ENCODE measurements at places on chromosomes 7 and 10. TPM values are rescaled to one million over a fixed set of nuclear protein-coding genes. Genes with fewer than 3 reads are reported as not detected.

The AUTS2 gene
- 21.0 TPM for total RNA-seq

The SPDYE2 gene
- not detected for total RNA-seq

DNA sequence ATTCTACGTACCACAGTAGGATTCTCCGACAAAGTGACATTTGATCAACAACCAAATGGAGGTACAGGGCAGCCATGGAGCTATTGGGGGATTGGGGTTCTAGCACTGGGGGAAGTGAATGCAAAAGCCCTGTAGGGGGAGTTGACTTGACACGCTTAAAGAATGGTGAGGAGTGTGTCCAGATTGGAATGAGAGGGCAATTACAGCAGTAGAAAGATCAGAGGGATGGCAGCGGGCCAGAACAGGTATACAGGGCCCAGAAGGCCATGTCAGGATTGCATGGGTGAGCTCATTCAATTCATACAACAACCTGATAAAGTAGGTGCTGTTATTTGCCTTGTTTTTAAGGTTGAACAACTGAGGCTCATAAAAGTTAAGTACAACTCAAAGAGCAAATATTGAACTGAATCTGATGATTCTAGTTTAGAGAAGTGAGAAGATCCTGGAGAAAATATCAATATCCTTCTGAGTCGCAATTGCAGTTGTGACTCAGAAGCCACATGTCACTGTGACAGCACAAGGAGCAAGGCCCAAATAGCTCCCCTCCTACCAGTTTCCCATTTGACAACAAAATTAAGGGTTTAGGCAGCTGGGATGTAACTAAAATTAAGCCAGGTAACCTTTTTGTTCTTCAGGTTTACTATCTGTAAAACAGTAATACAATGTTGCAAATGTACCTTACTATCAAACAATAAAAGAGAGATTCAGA is 28.0 kb upstream of the CTTNBP2 start:
- DNase-seq = no peak

DNA sequence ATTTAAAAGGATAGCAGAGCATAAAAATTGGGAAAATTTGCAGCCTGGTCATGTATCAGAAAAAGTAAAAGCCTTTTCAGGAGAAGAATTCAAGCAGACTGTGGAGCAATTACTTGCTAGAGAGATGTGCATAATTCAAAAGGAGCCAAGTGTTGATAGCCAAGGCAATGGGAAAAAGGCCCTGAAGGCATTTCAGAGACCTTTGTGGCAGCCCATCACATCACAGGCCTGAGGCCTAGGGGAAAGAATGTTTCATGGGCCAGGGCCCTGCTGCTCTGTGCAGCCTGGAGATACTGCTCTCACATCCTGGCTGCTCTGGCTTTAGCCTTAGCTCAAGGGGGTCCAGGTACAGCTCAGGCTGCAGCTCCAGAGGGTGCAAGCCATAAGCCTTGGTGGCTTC is 152.9 kb downstream of the MAGI2 start:
- no peak for DNase-seq

The PRSS58 gene
- not detected for total RNA-seq

The ASAH2 gene
- total RNA-seq = 0.18 TPM

DNA sequence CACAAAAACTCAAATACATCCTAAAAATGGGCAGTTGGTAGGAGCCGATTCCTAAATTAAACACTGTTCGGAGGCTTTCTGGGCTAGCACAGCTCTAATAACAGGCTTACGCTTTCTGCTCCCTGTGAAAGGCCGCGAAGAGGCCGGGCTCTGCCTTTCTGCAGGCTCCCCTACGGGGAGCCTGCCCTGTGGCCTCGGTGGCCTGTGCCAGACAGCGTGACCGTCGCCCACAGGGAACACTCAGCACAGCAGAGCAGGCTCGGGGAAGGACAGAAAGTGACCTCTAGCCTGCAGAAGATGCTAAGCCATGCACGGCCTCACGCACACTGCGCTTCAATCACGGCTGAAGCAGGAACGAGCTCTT is 64.2 kb downstream of the DIP2C start:
- peak; percentile 64 for DNase-seq

The CRHR2 gene
- 1.3 TPM for total RNA-seq

DNA sequence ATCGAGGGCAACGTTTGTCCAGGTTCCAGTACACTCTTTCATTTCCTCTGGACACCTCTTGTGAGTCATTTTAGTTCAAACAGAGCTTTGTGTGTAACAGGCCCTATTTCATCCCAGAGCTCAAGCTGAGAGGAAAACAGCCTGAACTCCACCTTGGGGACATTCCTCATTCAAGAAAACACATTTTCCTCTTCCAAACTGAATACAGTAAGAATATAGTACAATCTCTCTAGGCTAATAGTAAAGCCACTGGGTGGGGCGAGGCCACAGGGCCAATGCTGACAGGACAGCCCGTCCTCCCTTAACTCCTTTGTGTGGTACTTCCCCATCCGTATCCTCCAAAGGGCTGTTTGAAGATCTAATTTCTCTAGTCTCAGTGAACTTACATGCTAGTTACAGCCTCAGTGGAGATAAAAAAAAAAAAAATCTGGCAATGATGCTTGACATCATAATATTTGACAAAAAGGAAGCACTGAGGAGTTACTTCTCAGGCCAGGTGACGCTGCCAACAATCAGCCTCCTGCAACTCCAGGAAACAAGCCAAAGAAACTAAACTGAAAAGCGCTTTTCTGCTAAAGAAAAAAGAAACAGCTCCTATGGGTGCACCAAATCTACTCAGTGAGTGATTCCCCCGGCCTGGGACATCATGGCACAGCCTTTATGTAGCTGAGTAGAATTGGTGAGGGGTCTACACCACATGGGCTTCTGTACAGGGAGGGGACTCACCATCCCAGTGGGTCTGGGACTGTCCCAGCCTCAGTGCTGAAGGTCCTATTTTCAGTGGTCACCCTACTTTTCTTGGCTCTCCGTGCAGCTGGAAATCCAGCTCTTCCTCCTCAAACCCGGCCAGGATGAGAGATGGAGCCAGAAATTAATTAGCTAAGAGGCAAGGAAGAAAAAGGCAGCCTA is 238.2 kb upstream of the NEBL start:
- DNase-seq = no peak

The CPEB3 gene
- total RNA-seq = 16.4 TPM

- DNase-seq = no peak
These were observed 249.8 kb downstream of the STK31 start for GRCh38 chr7:23959821-23960220.

DNA sequence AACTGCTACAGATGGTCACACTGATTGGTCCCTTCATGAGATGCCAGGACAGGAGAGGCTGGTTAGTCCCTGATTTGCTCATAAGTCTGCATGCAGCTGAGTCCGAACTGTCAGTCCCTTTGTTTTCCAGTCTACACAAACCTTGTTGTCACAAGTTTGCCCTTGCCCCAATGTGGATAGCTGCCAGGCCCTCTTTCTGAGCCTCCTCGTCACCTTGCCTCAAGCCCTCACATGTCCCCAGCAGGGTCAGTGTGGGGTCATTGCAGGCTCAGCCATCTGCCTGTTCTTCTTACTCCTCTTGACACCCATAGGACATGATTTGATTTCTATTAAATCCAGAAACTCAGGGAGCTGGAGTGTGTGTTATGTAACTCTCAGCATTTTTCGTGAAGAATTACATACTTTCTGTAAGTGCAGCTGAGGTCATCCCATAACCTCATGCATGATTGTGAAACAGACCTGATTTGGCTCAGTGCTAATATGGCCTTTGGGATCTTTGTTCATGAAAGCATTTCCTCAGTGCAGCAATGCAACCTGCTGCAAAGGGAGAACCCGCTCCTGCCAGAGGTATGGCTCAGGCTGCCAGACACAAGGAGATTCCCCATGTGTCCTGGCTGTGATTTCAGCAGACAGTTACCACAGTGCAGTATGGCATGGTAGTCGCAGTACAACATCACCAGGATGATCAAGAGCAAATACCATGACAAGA is 70.0 kb upstream of the ZMIZ2 start:
- peak; percentile 72 for DNase-seq

DNA sequence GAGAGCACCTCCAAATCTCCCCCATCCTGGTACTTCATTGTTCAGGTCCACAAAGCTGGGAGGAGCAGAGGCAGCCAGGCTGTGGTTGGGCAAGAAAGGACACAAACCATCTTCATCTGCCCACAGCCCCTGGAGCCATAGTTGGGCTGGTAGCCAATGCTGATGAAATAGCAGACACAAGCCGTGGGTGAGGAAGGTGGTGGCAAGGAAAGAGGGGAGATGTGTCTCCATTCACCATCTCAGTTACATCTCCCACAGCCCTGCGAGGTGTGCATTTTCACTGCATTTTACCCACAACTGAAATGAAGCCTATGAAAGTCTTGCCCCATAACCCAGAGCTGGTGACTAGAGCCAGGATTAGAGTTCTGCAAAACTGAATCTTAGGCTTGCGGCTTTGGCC is 35.0 kb downstream of the PIK3AP1 start:
- DNase-seq = no peak

DNA sequence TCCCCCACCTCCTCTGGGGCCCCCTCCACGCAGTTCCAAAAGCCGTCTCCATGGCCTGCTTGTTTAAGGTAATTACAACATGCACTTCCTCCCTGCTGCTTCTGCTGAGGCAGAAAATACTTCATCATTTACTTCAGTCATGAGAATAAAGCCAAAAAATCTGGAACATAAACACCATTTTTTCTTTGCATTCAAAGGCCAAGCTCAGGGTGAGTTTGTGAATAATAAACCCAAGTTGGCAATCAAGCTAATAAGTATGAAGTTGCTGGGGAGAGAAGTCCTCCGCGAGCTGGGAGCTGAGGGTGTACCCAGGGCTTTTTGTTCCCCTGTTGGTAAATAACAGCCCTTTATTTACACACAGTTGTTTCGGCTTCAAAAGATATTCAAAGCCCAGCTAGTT is 70.5 kb downstream of the FAM204A start:
- DNase-seq = no peak

DNA sequence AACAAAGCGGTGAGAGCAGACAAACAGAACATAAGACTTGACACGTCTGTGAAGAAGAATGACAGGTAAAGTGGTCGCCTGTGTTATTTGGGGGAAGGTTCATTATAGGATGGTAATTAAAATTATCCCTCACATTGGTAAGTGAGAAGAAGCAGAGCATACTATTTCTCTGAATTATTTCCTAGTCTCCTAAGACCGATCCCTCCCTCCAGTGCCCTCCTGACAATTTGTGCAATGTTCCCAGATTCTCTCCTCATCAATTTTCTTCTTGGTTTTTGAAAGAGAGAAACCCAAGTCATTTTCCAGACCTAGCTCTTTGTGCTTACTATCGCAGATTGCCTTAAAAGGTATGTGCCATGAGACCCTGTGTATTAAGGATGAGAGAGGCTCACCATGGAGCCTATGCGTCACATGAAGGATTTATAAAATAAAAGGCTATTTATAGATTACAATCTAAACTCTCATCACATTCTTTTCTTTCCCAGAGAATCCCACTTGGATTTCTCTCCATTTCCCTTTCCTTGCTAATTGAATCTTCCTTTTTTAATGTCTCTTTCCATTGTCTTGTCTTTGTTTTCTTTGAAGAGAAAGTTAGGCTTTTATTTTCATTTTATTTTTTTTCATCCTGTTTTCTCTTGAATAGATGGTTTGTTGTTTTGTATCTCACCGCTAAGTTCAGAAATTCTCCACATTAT is 112.0 kb downstream of the PPP1R3A start:
- DNase-seq = no peak

The PTF1A gene
- total RNA-seq = not detected

- DNase-seq = no peak
These were observed 197.1 kb downstream of the PHTF2 start for GRCh38 chr7:77995717-77996116.

DNA sequence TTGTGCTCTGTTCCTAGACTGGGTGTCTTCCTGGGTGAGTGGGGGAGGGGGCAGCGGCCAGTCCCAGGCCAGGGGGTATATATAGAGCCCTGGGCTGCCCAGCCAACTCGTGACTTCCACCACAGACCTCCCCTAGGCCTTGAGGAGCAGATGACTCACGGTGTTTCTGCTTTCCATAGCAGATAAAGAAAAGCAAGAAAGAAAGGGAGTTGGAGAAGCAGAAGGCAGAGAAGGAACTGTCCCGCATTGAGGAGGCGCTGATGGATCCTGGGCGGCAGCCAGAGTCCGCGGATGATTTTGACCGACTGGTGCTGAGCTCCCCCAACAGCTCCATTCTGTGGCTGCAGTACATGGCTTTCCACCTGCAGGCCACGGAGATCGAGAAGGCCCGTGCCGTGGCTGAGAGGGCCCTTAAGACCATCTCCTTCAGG is 10.1 kb downstream of the CALHM2 start:
- peak; percentile 49 for DNase-seq

DNA sequence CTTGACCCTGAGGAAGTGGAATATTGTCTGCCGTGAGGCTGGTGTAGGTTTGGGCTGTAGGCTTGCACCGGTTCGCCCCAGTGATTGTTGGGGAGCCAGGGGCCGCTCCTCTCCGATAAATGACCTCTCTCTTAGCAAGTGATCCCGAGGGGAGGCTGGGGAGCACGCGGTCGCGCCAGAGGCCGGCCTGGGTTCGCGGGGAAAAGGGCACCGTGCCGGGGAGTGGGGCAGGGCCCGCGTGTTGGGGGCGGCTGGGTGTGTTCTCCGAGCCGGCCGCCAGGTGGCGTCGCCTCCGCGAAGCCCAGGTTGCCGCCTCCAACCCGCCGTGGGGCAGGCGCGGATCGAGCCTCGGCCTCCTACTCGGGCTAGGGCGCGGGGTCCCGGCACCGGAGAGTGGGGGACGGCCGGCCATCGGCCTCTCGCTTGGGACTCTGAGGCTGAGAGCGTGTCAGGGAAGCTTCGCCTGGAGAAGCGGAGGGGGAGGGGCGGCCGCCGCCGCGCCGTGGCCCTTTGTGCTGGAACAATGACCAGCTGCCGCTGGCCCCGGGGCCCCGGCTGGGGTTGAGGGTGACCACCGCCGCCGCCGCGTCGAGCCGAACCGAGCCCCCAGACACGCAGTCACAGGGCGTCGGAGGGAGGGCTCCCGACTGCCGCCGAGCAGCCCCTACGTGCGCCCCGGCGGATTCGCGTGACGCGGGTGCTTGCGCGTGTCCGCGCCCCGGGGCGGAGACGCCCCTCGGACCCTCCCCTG is 442 bp upstream of the LZTS2 start:
- DNase-seq = peak; percentile 93

DNA sequence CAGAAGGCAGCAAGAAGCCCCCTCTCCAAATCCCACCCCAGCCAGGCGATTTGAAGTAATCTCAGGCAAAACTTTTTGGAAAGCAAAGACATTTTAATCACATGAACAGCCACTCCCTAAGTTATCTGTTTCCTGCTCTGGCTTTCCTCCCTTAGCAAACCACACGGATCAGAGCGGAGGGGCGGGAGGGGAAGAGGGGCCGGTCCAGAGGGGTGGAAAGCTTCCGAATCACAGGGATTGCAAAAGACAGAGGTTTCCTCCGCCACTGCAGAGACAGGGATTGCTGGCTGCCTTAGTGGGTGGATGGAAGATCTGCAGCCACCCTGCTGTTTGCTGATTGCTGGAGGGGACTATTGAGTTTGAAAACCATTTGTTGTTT is 41.2 kb downstream of the ZCCHC24 start:
- DNase-seq = peak; percentile 81

GRCh38 chr7:134071355-134072331 is 55.5 kb upstream of the LRGUK start:
- no peak for DNase-seq

The AHCYL2 gene
- 24.8 TPM for total RNA-seq

Measured in psoas muscle (tissue), 8 donors.